ENCODE measurements at places on chromosomes 16 and 17.

DNA sequence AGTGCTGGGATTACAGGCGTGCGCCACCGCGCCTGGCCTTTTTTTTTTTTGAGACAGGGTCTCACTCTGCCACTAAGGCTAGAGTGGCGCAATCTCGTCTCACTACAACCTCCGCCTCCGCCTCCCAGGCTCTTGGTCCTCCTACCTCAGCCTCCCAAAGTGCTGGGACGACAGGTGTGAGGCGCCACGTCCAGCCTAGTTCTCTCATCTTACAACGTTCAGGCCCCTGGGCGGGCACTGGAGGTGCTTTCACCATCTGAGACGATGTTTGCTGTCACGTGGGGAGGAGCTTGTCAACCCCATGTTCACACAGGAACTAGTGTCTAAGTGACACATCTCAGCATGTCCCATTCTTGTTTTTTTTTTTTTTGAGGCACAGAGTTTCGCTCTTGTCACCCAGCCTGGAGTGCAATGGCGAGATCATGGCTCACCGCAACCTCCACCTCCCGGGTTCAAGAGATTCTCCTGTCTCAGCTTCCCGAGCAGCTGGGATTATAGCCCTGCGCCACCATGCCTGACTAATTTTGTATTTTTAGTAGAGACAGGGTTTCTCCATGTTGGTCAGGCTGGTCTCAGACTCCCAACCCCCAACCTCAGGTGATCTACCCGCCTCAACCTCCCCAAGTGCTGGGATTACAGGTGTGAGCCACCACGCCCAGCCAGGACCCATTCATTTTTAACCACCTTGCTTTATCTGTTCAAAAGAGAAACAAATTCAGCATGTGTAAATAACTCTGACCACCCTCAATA, 5.2 kb upstream of the FANCA start:
- DNase-seq, result no peak

DNA sequence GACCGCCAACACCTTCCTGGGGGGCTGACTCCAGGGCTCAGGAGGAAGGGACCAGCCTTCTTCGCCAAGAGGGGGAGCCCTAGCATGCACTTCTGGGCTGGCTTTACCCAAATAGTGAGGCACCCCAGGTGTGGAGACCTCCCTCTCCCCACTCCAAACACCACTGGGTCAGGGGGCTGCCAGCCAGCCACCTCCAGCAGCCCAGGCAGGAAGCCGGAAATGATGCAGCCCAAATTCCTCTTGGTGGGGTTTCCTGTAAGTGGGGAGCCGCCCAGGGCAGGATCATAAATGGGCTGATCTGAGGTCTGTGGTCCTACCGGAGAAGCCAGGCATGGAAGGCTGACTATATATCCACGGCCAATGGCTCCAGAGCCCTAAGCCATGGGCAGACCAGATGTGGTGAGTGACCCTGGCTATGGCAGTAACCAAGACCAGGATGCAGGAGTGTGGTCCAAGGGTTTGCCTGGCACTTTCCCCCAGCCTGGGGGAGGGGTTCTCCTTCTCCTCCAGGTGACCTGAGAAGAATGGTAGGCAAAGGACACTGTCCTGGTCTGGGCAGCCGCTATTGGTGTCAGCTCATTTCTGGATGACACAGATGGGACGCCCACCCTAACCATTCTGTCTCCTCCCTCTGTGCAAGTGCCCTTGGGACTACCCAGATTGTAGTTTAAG, 4.2 kb downstream of the GIT1 start:
- DNase-seq, result no peak

DNA sequence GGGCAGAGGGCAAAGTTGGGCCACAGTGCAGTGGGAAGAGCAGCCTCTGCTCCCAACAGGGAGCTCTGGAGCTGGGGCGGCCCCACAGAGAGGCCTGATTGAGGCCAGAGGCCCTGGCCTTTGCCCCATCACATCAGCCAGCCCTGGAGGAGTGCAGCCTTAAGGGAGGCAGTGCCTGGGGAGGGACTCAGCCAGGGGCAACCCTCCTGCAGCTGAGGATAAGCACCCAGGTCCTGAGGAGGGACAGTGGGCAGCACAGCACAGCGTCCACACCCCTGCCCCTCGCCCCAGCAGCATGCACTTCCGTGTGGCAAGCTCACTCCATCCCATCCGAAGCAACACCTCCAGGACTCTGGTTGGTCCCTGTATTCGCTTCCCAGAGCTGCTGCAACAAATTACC, 61.9 kb upstream of the CBX4 start:
- no peak for DNase-seq

DNA sequence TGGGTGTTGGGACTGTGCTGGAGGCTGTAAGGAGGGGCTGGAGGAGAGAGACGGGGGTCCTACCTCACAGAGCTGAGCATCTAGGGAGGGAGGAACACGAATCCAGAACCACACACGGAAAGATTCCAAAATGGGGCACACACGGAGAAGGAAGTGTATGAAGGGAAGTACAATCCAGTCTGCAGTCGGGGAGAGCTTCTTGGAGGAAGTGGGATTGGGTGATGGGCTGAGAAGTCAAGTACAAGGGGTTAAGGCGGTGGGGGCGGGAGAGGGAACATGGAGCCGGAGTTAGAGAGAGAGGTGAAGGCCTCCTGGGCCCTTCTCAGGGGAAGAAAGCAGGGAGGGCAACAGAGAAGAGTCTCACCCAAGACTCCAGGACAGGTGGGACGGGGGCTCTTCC, 107.5 kb upstream of the CREBBP start:
- no peak for DNase-seq

DNA sequence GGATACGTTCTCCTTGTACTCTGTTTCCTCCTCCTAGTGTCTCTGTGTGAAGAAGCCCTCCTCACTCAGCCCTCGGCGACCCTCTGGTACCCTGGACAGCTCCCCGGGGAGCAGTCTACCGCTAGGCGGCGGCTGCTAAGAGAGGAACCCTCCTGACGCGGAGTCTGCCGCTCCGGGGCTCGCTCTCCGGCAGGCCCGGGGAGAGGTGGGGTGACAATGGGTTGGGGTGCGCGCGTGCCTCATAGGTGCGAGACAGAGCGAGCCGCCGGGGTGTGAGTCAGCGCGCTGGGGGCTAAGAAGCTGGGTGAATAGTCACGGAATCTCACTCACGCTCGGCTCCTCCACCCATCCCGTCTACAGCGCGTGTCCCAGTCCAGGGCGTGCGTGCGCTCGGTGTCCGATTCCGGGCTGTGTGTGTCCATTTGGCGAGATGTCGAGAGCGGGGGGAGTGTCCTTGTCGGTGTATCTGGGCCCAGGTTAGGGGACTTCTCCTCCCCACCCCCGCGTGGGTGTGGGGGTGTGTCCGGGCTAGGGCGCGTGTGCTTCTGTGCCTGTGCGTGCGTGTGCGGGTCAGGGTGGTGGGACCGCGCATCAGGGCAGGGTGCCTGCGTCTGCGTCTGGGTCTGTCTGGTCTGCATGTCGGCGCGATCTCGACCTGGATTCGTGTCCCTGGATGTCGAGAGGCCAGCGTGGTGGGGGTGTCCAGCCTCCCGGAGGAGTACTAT, 577 bp upstream of the HS3ST2 start:
- no peak for DNase-seq

DNA sequence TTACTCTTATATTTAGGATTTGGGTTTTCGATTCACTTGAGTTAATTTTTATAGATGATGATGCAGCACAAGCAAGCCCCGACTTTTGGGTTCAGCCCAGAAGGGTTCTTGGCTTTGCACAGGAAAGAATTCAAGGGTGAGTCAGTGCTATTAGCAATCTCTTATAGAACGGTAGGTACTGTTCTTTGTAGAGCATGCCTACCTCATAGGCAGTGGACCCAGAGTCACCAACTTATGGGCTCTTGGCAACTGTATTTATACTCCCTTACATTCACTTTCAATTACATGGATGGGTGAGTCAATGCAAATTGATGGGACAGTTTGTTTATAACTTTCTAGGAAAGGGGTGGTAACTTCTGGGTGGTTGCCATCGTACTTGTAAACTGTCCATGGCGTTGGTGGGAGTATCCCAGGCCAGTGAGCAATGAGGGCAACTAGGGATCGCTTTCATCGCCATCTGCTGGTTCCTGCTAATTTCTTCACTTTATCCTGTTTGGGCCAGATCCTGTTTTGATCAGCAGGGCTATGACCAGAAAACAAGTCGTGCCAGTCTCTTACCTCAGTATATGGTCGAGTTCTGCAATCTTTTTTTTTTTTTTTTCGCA, 362.6 kb downstream of the CNTNAP4 start:
- peak; percentile 16 for DNase-seq

- no peak for DNase-seq
Observed at GRCh38 chr17:21277332-21277731, 7.2 kb upstream of the MAP2K3 start.

Measured in astrocyte of the cerebellum (primary cell).